Midbrain (tissue), 1 donor: ENCODE measurements at places on chromosomes 5 and 9.
A peak's percentile ranks its signal among the peaks of the same experiment; 100 is the strongest.

GRCh38 chr5:115309751-115310370, 13.4 kb upstream of the CCDC112 start:
- peak; percentile 23 for DNase-seq

DNA sequence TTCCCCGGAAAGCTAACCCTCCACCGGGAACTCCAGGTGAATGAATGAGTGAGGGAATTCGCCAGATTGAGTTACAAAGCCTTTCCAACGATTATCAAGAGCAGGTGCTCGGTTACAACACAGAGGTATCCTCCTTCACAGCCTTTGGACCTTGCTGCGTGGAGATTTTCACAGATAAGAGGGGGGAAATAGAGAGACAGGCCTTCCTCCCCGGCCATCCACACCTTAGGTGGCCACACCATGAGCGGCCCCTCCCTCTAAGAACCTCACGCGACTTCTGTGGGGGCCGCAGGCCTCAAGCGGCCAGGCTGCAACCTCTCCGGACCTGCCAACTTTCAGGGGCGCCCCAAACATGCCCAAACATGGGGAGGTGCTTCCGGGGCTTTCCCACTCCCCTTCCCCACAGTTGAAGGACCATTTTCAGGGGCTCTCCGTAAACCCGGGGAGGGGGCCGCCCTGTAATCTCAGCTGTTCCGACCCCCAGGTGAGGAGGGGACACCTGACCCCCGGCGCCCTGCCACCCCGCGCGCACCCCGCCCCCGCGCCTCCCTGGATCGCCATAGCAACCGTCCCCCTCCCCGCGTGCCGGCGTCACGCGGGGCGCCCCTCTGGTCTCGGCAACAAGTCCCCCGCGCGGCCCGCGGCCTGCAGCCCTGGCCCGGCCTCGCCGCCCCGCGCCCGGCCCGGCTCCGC, 603 bp downstream of the DENND1A start:
- DNase-seq = peak; percentile 44

DNA sequence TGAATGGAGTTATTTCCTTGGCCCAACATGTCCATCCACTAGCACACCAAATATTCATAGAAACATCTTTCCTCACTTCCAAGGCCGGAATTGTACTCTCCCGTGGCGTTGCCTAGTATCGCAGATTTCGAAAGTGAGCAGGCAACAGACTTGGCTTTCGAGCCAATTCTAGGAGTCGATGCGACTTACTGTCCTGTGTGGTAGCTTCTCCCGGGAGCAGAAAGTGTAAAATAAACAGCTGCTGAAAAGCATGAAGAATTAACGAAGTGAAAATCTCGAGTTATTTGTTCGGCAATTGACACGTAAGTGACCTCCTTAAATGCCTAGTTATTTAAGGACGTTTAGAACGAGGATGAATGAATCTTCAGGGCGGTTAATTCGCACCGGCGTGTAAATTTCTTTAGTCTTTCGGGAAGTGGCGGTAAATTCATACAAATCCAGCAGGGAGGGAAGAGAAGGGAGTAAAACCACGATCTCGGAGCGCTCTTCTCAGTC, 449 bp upstream of the PCSK5 start:
- no peak for DNase-seq

- DNase-seq = no peak
Measured at GRCh38 chr5:23274171-23274570, 233.2 kb upstream of the PRDM9 start.

- DNase-seq = no peak
Measured at GRCh38 chr9:103707181-103707580, 386.9 kb upstream of the SMC2 start.

GRCh38 chr9:121699571-121700164, 48.2 kb downstream of the DAB2IP start:
- DNase-seq = no peak

DNA sequence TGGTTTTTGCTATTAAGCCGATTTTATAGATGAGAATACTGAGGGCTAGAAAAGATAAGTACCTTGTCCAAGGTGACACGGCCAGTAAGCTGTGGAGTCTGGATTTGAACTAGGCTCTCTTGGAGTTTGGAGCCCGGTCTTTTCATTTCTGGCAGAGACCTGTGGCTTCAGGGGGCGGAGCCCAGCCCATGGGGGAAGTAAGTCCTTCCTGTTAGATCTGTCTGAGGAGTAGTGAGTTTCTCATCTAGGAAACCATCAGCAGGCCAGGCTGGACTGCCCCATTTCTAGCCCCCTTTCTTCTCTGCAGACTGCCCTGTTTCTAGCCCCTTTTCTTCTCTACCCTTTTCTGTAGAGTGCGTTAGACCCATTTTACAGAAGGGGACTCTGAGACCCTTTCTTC, 521 bp upstream of the PTGS1 start:
- no peak for DNase-seq

DNA sequence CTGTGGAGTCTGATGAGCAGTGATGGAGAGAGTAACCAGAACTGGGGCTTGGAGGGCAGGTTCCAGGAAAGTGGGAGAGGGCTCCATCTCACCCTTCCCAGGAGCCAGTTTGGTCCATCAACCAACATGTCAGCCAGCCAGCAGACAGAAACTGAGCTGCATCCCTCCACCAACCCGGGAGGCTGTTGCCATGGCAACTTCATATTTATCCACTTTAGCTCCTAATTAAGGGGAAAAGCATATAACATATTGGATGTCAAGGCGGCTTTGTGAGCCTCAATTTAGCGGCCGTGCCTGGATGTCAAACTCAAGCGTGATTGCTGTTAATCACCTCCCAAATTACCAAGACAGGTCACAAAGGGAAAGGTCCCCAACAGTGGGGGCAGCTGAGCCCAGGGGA, 81.5 kb upstream of the ARAP3 start:
- no peak for DNase-seq

- DNase-seq = no peak
Measured at GRCh38 chr5:167514461-167514860, 777.0 kb upstream of the WWC1 start.

GRCh38 chr5:135706474-135706873, 127.7 kb upstream of the CXCL14 start:
- DNase-seq = no peak

DNA sequence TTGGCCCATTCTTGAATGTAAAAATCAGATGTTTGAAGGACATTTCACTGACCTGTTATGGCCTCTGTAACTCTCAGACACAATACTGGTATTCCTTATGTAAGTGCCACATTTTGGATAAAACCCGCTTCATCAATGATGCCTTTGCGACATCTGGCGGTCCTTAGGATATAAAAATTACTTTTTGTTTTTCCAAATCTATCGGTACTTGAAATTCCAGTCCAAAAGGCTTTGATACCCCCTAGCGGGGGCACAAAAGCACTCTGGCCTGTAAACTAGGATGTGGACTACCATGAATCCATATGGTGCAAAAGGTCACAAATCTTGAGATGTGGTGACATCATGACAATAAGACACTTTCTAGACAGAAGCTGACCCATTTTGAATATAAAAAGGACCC, 291.8 kb downstream of the KIAA0825 start:
- no peak for DNase-seq

GRCh38 chr5:59094864-59095263, 512.0 kb downstream of the RAB3C start:
- no peak for DNase-seq

DNA sequence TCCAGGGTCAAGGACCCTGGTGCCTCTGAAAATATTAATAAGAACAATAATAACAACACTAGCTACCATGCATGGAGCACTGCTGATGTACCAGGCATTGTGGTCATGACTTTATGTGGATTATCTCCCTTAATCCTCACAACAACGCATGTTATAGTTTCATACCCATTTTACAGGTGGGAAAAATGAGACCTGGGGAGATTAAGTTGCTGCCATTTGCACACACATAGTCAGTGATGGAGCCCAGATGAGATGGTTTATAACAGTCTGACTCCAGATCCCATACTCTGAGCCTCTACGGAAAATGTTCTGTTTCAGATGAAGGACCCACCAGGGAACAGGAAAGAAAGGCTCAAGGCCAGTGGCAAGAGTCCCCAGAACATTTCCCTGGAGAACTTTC, 48.2 kb upstream of the PPARGC1B start:
- DNase-seq = no peak

- DNase-seq = no peak
Measured at GRCh38 chr9:3271581-3271980, 254.2 kb downstream of the RFX3 start.

DNA sequence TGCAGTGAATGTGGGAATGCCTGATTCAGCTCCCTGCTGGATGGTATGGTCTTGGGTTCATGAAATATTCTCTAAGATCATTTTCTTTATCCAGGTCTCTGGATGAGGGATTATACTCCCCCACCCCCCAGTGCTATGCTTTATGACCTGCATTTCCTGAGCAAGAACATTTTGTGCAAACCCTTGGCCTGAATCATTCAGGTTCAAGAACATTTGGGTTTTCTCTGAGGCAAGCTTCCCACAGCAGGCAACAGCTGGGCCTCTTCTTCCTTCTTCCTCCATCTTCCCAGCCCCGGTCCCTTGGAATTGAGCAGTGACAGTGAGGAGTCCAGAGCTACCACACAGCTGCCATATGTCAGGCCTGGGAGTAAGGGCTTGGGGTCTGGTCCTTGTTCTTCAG, 58.6 kb upstream of the TNFSF15 start:
- DNase-seq = no peak

- no peak for DNase-seq
Measured at GRCh38 chr5:117054141-117054540, 479.5 kb upstream of the SEMA6A start.

GRCh38 chr5:138128334-138128733, 10.9 kb downstream of the NME5 start:
- no peak for DNase-seq

DNA sequence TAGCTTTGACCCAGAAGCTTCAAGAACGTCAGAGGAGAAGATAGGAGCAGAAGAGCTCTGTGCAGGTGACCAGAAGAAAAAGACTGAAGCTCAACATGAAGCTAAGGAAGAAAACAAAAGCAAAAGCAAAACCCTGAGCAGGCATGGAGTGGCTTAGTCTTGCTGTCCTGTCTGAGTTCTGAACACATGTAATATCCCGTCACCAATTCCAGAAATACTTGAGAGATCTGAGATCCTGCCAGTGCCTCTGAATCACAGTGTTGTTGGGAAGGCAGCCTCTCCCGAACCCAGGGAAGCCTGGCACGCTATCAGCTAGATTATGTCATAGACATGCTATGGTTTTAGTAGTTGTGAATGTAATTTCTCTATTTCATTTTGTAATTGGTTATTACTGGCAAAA, 235.7 kb downstream of the ICE1 start:
- DNase-seq = no peak

DNA sequence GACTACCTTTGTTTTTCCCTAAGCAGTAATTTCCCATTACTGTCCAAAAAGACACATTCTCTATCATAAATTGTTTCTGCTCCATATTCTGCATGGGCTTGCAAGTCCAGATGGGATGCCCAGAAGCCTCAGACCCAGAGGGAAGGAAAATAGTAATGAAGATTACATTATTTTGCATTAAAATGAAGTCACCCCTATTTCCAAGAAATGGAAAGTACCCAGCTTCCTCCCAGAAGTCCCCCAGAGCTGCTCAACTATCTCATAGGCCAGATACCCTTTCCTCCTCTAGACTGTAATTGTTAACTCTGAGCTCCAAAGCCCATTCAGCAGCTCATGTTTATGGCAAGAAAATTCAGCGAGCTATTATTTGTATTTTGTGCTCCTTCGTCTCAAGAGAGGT, 159.5 kb downstream of the GLIS3 start:
- DNase-seq = no peak

DNA sequence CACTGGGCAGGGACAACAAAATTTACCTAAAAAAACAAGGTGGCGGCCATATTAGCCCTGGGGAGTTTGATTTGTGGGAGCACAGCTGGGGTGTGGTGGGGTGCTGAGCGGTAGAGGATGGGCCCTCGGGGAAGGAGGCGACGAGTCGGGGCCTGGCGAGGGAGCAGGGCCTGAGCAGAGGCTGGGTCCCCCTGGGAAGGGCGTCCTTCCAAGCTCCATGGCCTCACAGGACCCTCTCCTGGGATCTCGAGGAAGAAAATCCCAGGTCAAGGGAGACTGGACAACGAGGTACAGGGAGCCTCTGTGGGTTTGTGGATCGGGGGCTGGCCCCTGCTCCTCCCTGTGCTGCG, 165.5 kb downstream of the CACNA1B start:
- DNase-seq = no peak

- DNase-seq = no peak
Measured at GRCh38 chr9:127118597-127119319, 3.7 kb downstream of the ANGPTL2 start.

DNA sequence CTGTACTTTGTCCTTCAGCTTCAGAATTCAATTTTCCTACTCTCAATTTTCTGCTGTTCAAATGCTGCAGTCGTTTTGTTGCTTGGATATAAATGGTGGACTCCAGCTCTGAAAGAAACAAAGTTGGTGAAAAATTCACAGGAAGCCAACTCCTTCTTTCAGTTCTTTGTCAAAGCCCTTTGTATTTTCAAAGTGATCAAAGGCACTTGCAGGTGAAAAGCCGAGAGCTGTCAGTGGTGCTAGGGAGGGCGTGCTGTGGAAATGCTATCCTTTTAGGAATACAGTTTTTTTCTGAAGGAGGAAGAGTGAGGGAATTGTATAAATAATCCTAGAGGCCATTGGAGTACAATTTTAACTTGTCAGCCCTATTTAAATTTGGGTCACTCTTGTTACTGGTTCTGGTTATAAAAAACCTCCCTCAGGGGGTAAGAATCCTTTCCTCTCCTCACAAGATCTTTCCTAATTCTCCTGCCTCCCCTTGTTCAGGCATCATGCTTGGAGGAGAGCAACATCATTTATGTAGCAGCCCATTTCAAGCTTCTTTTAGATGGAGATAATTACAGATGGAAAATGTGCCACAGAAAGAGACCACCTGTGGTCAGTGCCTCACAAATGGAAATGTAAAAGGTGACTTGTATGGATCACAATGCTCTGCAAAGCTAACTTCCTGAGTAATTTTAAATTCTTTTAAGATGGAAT, 62.5 kb upstream of the GHR start:
- no peak for DNase-seq

GRCh38 chr5:100574716-100575115, 39.5 kb downstream of the FAM174A start:
- DNase-seq = no peak

GRCh38 chr9:95025213-95026147, 292.0 kb downstream of the FANCC start:
- DNase-seq = no peak

DNA sequence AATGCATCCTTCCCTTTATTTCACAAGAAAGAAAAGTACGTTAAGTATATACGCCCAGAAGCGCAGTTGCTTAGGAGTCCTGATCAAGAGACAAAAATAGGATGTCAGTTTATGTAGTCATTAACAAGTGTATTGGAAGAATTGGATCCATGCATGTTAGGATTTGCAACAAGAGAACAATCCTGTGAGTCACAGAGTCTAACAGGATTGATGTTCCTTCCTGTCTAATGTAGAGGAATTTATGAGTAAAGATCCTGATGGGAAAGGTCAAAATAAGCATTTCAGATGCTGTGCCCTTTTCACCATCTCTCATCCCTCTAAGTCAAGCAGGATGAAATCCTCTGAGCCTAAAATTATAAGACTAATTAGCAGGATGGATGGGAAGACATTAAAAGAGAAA, 406.0 kb upstream of the GRIA1 start:
- DNase-seq = no peak

DNA sequence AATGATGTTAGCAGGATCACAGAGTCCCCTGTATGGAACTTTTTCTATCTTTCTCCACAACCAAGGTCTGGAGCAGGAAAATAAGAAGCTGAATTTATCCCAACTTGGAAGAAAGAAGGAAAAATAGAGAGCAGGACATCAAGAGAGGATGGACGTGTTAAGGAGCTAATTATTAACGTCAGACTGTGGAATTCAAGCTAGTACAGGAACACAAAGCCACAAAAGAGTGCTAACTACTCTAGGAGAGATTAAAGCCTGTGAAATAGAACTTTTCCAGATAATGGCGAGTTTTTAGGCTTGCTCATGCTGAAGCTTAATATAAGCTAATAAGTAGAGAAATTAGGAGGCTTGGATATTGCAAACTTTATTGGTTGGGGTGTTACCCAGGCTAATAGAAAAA, 632 bp upstream of the SPINK13 start:
- no peak for DNase-seq
